ENCODE measurements at places on chromosomes 11 and 22.

- no peak for DNase-seq
Observed at GRCh38 chr22:40363059-40363458, 7.3 kb upstream of the SGSM3 start.

DNA sequence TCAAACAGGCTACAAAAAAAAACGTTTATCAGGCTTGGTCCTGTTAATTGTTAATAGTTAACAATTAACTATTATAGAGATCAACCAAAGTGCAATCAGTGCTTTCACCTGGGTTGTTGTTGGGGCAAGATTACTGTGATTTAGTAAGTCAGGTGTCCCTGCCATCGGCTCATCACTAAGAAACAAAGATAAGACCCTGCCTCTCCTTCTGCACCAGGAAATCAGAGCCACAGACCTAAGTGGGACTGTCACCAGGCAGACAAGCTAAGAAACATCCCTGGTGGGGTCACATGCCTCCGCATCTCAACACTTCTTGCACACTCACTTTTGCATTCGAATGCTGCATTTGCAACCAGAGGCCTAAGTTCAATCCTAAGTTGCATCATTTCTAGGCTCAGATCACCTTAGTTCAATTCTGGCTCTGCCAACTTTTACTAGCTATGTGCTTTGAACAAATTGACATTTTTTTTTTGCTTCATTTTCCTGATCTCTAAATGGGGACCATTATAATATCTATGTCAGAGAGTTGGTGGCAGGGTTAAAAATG, 298.9 kb upstream of the B3GAT1 start:
- no peak for DNase-seq

DNA sequence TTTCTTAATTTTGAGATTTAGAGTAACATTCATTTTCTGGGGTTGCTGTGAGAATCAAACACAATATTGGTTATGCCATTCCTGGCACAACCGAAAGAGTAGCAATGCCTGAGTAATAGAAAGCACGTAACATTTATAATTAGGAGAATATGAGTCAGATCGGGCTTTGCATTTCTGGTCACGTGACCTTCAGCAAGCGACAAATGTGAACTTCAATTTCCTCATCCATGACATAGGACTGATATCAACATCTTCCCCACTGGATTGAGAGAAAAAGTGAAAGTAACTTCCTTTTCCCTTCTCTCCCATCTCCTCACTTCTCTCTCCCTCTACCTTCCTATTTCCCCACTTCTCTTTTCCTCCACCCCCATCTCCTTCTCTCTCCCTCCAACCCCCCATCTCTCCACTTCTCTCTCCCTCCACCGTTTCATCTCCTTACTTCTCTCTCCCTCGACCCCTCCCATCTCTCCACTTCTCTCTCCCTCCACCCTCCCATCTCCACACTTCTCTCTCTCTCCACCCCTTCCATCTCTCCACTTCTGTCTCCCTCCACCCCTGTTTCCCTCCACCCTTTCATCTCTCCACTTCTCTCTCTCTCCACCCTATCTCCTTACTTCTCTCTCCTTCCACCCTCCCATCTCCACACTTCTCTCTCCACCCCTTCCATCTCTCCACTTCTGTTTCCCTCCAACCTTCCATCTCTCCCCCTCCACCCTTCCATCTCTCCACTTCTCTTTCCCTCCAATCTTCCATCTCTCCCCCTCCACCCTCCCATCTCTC, 33.5 kb upstream of the CAT start:
- DNase-seq = peak; percentile 6

- DNase-seq = no peak
Observed at GRCh38 chr22:39092111-39092862, 4.8 kb upstream of the APOBEC3H start.

DNA sequence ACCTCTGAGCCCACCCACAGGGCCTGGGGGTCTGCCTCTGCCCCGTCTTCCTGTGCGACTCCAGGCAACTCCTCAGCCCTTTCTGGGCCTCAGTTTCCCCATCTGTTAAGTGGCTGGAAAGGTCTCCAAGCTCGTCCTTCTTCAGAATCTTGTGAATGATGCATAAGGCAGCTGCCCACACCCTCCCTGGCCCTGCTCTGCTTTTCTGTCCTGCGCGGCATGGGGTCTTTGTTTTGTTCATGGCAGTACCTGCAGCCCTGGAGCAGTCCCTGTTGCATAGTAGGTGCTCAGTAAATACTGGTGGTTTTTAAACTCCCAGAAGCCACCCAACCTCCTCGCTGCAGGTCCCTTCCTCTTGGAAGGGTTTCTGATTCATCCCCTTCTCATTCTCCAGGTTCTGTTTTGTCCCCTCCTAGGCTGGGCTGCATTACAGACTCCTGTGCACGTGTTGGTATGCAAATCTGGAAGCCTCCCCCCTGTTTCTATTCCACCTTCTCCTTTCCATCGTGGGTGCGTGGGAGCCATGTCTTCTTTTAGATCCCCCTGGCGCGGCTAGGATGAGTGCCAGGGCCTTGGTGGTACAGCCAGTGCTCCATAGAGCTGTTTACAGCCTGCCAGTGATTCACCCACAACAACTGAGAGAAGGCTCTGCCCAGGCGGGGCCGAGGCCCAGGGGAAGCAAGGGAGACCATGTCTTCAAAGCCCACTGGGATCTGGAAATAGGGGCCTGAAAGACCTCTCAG, 19.3 kb upstream of the SYT7 start:
- DNase-seq = no peak

DNA sequence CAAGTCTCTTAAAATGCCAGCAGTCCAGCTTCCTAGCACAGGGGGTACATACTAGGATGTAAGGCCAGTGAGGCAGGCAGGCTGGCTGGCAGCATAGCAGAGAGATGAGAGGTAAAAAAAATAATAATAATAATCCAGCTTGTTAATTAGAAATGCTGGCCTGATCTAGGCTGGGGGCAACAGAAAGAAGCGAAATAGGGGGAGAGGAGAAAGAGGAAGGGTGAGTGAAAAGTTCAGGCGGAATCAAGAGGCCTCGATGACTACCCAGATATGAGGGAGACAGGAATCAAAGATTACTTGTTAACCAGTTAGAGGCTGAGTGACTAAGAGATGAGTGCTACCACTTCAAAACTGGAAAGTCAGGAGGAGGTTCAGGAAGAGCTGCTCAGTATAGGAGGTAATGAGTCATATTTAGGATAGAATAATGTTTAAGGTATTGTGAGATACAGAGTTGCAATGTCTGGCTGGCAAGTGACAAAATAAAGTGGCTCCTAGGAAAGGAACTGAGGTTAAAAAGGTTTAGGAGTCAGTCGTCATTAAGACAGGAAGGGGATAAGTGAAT, 2.8 kb downstream of the ALKBH8 start:
- peak; percentile 12 for DNase-seq

DNA sequence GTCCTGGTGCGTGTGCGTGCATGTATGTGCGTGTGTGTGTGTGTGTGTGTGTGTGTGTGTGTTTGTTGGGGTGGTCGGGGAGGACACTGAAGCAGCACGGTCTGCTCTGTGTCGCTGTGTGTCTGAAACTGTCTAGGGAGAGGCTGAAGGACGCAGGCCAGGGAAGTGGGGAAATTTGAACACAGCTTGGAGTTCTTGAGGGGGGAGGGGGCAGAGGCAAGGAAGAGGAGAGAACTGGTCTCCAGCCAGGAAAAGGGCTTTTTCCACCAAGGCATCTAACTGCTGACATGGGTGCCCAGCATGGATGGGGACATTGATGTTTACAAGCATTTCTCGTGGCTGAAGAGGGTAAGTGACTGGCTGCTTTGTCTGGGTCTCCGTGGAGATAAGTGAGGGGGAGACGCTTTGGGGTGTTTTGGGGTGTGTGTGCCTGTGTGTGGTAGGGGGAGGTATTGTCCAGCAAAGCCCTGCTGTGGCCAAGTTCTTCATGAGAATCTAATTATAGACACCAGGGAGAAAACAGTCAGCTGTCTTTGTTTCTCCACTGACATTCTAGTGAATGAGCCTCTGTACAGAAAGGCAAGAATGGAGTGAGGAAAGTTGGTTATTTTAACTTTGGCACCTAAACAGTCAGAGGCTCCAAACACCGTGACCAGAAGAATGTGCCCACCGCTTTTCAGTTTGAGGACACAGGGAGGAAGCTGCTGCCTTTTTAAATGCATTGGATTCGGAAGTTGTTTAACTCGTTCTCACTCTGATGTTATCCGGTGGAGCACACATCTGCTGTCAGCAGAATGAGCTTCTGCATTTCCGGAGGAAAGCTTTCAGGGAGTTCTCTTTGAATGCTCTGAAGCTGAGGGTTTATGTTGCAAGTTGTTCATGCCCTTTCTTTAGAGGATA, 63.7 kb downstream of the PPFIBP2 start:
- no peak for DNase-seq

Measured in NCI-H460 (cell line).